Lung microvascular endothelial cell (primary cell): ENCODE measurements at places on chromosomes 4 and X.
A peak's percentile ranks its signal among the peaks of the same experiment; 100 is the strongest.

- no peak for DNase-seq
Measured at GRCh38 chrX:30309139-30309571, at the start of gene NR0B1. TSS of gene NR0B1 (minus strand) at chrX:30309390. CDS start at chrX:30309363, 27 bp downstream.

GRCh38 chr4:10117359-10118047, 904 bp upstream of the WDR1 start:
- no peak for DNase-seq

DNA sequence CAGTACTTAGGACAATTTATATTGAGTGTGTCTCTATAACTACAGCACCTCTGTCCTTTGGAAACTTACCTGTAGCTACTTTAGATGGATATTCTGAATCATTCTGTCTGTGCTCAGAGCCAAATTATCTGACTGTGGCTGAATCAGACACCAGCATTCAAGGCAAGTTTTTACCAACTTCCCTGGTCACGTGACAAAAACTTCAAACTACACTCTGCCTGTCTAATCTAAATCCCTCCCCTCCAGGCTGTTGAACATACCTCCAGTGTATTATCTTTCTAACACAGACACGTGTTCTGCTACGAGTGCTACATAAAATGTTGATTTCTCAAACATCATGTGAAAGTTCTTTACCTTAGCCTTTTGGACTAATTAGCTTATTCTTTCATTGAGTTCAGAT, 641.2 kb upstream of the CPEB2 start:
- no peak for DNase-seq

GRCh38 chr4:41709844-41710481, 38.6 kb downstream of the PHOX2B start:
- DNase-seq: peak; percentile 31

DNA sequence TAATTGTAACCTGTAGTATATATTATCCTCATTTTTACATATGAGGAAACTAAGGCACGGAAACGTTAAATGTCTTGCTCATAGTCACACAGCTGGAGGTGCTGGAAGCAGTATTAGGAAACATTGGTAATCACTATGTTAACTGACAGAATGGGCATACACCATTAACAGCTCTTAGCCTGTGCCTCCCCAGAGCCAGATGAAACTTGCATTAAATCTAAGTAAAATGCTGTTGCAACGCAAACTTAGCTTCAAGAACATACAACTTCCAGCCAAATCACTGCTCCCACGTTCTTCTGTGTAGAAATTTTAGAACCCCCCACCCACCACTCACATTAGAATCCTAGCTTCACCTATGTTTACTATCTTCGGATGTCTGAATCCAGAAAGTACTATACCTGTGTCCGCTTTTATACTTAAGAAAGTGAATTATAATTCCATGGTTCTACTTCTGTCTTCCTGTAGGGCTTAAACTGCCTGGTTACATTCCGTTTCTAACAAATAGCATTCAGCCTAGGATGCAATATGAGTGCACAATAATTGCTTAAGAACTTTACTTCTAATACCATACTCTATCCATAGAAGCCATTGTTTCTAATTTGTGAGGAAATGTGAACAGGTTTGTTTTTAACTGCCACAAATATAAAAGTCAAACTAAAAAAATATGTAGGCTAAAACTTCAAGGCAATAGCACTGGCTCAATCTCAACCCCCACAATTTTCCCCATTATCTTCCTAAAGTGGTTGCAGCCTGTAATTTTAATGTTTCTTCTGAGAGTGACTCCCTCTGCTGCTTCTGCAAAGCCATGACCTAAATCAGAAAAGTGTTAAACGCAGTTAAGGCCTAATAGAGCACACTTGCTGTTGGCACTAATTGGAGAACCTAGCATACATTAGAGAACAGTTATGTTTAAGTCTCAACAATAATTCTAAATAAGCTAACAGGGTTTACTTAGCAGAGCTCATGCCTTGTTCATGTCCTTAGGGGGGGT, 4.4 kb downstream of the UNC5C start:
- DNase-seq: no peak

- peak; percentile 67 for DNase-seq
Measured at GRCh38 chr4:173169428-173170181, 994 bp downstream of the GALNT7 start.
